Activated CD8-positive, alpha-beta T cell treated with anti-CD3 and anti-CD28 coated beads, Interleukin-2, amount 10 ng/mL, durations not matched to agents 7 days and 5 days (primary cell): ENCODE measurements at places on chromosomes 4 and X. TPM values are rescaled to one million over a fixed set of nuclear protein-coding genes. Genes with fewer than 3 reads are reported as not detected.

The KDR gene
- not detected for total RNA-seq

GRCh38 chr4:6673660-6674499 lies 19.8 kb upstream of the S100P start:
- DNase-seq = peak; percentile 96

- DNase-seq = no peak
Observed at GRCh38 chr4:92528541-92528940, 224.8 kb downstream of the GRID2 start.

The KCTD8 gene
- not detected for total RNA-seq

DNA sequence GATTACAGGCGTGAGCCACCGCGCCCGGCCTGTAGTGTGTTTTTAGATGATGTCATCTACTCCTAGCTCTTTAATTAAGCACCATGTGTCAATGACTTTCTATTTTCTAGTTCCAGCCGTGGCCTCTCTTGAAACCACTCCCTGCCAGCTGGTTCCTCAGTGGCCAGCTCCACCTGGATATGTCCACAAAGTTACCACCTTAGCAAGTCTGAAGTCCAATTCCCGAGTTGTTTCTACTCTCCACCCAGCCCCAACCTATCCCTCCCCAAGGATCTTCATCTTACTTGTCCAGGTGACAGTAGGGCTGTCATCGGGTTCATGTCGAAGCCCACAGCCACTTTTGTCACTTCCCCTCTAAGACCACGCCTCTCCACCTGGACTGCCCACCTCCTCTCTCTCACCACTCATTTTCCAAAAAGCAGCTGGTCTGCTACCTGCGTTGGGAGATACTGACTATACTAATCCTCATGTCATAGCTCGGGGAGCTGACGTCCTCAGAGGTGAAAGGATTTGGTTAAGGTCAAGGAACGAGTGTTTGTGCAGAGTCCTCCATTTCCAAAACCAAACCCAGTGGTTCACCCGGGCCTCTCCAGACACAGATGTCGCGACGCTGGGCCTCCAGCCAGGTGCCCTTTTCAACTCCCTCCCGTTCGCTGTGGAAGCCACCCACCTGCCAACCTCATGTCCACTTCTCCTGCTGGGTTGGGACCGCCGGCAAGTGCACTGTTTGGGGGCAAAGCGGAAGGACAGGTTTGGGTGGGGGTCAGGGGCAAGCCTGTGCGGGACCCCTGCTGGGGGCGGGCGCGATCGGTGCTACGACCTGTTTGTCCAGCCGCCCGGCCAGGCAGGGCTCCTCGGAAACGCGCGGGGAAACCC lies 704 bp downstream of the FAM3A start:
- DNase-seq = peak; percentile 47

- DNase-seq = no peak
Observed at GRCh38 chr4:25513814-25514213, 136.8 kb downstream of the ANAPC4 start.

The NXF2 gene
- total RNA-seq = not detected

The GPC4 gene
- not detected for total RNA-seq

The CFAP299 gene
- total RNA-seq = not detected

The NIPAL1 gene
- total RNA-seq = 1.1 TPM

- peak; percentile 42 for DNase-seq
Observed at GRCh38 chrX:56281789-56282188, 49.6 kb downstream of the KLF8 start.

The NEUROG2 gene
- not detected for total RNA-seq

The DCAF4L1 gene
- total RNA-seq = 0.32 TPM

DNA sequence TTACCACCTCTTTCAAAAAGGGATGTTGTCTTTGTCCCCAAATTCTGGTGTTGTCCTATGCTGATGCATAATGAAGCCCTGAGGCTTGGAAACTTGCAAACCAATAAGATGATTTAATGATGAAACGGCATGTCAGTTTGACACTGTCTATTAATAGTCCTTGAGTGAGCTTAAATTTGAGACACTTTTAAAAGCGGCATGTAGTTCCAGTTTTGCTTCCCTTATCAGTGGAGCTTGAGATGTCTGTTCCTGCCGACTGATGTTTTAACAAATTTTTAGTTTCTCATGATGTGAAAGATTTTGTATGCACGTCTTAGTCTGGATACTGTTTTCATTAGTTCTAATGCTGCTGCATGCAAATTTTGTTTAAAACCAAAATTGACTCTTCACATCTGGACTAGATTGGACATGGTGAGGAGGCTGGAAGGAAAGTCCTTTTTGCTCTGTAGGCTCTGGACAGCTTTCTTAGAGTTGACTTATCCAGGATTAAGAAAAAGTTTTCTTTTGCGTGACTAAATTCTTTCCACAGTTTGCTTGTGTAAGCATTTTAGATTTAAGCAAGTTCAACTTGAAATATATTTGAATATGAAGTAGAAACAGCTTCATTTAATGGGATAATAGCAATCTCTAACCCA lies 11.7 kb downstream of the C1GALT1C1 start:
- no peak for DNase-seq

DNA sequence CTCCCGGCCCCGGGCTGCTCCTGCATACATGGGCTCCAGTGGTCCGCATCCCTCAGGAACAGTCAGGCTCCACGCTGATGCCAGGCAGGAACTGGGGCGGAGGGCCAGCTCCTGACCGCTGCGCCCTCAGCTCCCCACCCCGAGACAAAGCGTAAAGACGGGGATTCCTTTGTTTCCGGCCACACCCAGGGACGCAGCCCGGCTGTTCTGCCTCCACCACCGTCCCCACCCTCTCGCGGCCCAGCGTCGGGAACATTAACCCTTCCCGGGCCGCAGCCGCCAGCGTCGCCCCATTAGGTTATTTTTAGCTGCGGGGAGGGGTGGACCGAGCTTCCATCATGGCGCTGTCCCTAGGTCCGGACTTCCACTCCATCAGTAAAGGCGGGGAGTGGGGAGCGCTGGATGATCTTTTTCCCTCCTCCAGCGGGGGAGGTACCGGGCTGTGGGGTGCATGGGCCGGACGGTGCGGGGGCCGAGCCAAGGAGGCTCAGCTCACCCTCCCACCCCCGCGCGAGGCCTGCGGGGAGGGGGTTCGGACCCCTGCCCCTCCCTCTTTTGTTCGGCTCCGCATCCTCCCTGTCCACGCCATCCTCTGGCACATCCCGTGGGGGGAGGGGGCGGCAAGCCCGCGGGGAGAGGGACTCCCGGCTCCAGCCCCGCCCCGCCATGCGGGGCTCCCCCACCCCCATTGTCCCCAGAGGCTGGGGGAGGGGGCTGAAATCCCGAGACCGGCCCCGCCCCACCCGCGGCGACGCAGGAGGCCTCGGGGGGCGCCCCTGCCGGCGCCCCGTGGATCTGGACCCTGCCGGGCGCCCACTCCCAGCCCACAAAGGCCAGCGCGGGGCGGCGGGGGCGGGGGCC lies 5.3 kb downstream of the CRMP1 start:
- no peak for DNase-seq

The GUCY1A1 gene
- total RNA-seq = 0.24 TPM

DNA sequence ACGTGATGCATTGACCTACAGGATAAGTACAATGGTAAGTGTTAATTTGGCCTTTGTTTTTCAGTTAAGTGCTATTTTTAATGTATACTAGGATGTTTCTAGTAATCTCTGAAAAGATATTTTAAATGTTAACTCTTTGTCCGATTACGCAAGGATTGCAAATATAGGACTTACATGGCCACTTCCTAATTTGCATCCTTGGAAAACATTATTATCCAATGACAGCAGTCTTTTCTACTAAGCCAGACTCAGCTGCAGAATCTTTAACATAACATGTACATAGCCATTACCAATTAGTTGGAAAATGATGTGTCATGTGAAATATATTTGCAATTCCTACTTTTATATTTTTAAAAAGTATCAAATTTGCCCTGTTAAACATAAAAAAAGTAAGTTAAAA lies 124.7 kb downstream of the MID1 start:
- no peak for DNase-seq

GRCh38 chr4:59553721-59554091 lies 1646.4 kb upstream of the ADGRL3 start:
- no peak for DNase-seq

- no peak for DNase-seq
Observed at GRCh38 chrX:23786268-23786815, 3.4 kb downstream of the SAT1 start.
